GM12878 (cell line): ENCODE measurements at places on chromosomes 4 and X. TPM values are rescaled to one million over a fixed set of nuclear protein-coding genes. Genes with fewer than 3 reads are reported as not detected.
A peak's percentile ranks its signal among the peaks of the same experiment; 100 is the strongest.

The POF1B gene
- total RNA-seq: 0.64 and 1.1 TPM in 2 replicates

The SHROOM4 gene
- total RNA-seq: 0.03 TPM in 2 replicates

The PPP4R3C gene
- total RNA-seq: not detected in 2 replicates

The CLCN4 gene
- total RNA-seq: 6.9 and 8.0 TPM in 2 replicates

The VEGFC gene
- not detected in 2 replicates for total RNA-seq

The PF4V1 gene
- not detected in 2 replicates for total RNA-seq

The ERCC6L gene
- total RNA-seq: 8.0 and 8.8 TPM in 2 replicates

The SLC9B1 gene
- 1.0 and 2.2 TPM in 2 replicates for total RNA-seq

The NDP gene
- total RNA-seq: not detected in 2 replicates

The CHRDL1 gene
- 0.44 and 0.48 TPM in 2 replicates for total RNA-seq

The NLGN3 gene
- total RNA-seq: 0.33 and 0.56 TPM in 2 replicates

DNA sequence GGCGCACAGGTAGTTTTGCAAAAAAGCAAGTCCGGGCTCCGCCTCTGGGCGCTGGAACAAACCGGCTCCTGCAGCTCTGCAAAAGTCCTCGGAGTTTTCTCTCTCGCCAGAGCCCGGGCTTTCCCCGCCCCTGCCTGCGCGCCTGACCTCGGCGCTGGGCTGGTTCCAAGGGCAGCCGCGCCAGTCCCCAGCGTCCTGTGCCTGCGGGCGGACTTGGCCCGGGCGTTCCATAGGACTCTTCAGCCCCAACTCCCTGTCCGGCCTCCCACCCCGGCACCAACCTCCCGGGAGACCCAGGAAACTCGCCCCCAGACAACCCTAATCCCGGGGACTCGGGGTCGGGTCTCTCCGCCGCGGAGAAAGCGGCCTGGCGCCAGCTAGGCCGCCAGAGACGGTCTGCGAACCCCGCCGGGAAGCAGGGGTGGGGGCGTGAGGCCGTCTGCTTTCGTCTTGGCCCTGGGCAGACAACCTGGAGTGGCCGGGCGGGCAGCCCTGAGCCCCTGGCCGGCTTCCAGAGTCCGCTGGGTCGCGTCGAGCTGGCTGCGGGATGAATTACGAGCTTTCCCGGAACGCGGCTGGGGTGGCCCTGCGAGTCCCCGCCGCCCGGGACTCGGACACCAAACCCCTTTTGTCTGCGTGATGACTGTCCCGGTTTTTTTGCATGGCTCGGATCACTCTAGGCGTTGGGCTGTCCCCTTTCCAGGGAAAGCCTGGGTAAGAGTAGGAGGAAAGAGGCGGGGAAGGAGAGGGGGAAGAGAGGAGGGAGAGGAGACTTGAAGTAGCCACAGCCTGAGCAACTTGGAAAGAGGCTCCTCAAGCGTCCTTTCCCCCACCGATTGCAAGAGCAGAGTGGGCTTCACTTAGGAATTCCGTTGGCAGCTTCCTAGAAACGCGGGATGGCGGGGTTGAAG, 916 bp downstream of the MXRA5 start:
- H3K4me1 ChIP-seq: no peaks in the 10 kb centered on the region
- no peak overlapping the region for H3K27ac ChIP-seq
- no peak for DNase-seq
- no peaks in the 10 kb centered on the region for H3K27me3 ChIP-seq
- H3K4me3 ChIP-seq: no peak overlapping the region
- no peaks in the 10 kb centered on the region for H3K36me3 ChIP-seq

DNA sequence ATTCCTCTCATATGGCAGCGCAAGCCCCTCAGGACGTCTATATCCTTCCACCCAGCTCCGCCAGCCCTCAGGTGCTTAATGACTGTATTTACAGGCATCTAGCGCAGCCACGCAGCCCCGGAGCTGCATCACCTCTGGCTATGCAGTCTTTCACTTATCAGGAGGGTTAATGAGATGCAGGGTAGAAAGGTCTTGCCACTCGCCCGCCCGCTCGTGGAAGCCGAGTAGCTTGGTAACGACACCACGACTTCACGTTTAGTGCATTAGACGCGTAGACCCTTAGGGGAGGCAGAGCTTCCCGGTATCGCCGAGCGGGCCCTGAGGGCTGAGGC, 1.5 kb upstream of the SLC16A2 start:
- no peak overlapping the region for H3K4me3 ChIP-seq
- H3K27ac ChIP-seq: no peak overlapping the region
- no peaks in the 10 kb centered on the region for H3K4me1 ChIP-seq
- no peaks in the 10 kb centered on the region for H3K36me3 ChIP-seq

DNA sequence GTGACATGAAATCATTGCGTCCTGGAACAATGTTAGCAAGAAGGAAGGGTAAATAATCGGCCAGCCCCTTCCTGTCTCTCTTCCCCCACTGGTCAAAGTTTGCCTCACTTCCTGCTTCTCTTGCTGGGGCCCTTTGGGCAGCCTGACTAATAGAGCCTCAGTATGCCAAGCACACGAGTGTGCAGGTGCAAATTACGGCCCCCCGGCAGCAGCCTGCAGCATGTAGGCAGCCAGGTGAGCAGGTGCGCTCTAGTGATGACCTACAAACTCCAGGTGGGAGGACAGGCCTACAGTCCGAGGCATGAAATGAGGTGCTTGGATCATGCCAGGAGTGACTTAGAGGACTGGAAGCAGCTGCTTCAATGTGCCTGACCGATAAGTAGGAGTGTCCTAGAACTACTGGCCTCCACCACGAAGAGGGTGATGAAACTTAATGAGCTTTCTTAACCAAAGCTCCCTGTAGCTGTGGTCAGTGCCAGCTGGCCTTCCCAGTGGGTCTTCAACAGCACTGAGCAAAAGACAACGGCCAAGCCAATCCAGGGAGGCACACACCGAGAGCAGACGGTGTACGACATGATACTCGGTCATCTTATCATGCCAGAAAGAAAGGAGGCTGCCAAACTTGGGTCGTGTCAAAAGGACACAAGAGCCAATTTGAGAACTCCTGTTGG, 26.1 kb upstream of the FAT1 start:
- DNase-seq: no peak
- no peak overlapping the region for H3K27ac ChIP-seq
- H3K36me3 ChIP-seq: no peaks in the 10 kb centered on the region
- H3K4me1 ChIP-seq: no peaks in the 10 kb centered on the region
- H3K4me3 ChIP-seq: no peak overlapping the region

- H3K36me3 ChIP-seq: no peaks in the 10 kb centered on the region
- H3K27ac ChIP-seq: no peak overlapping the region
- no peak overlapping the region for H3K4me3 ChIP-seq
- H3K4me1 ChIP-seq: no peaks in the 10 kb centered on the region
- DNase-seq: no peak
- peaks cover 6% of the 10 kb centered on the region; the same call in 1 of the 2 replicates for H3K27me3 ChIP-seq
Measured at GRCh38 chrX:13547671-13548070, 21.7 kb upstream of the EGFL6 start.

DNA sequence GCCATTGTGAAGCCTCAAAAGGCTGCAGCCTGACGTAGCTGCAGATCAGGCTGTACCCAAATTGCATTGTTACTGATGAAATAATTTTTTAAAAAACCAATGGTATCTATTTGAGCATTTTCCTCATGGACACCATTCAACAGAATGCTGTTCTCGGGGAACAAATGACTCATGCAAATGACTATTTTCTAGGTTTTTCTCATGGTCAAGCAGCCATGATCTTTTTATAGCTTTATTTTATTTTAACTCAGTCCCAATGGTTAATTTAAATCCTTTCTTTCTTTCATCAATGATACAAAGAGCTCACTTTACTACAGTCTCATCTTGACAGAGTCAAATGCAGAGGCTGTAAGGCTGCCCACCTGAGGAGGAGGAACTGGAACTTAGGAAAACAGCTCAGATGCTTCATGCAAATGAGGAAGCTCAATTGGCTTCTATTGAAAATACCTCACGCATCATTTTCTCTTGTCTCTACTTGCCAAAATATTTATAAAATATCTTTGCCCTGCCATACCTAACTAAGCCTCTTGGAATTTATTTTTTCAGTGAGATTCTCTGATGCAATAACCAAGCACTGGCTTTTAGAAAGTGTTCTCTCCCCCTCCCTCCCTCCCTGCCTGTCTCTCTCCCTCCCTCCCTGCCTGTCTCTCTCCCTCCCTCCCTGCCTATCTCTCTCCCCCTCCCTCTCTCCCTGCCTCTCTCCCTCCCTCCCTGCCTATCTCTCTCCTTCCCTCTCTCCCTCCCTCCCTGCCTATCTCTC, 81.0 kb downstream of the SORBS2 start:
- no peaks in the 10 kb centered on the region for H3K36me3 ChIP-seq
- H3K4me1 ChIP-seq: peaks cover 34% of the 10 kb centered on the region
- H3K4me3 ChIP-seq: no peak overlapping the region
- H3K27me3 ChIP-seq: no peaks in the 10 kb centered on the region

- H3K27ac ChIP-seq: no peak overlapping the region
- no peaks in the 10 kb centered on the region for H3K27me3 ChIP-seq
- DNase-seq: no peak
- H3K4me3 ChIP-seq: no peak overlapping the region
- no peaks in the 10 kb centered on the region for H3K4me1 ChIP-seq
Measured at GRCh38 chr4:142929526-142929925, 83.4 kb upstream of the INPP4B start.

DNA sequence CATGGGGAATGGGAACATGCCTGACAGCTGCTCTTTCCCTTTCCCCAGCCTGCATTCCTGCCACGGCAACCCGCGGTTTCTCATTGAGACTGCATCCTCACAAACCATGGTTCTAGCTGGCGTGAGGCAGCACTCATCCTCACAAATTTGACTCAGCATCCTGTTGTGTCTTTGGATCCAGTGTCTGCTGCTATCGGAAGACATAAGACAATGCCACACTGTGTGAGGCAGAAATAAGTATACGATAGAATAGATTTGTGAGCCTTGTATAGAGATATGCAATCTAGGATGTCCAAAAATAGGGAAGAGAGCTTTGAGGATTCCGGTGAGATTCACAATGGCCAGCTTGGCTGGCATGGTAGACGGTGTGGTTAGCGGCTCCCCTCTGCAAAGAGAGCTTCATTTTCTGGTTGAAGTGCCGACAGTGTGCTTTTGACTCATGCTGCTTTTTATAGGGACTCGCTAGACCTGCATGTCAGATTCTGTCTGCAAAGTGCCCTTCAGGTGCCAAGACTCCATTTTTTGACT, 161.3 kb upstream of the PSAPL1 start:
- H3K36me3 ChIP-seq: no peaks in the 10 kb centered on the region
- no peak for DNase-seq
- no peak overlapping the region for H3K4me3 ChIP-seq
- no peaks in the 10 kb centered on the region for H3K4me1 ChIP-seq
- no peaks in the 10 kb centered on the region for H3K27me3 ChIP-seq

DNA sequence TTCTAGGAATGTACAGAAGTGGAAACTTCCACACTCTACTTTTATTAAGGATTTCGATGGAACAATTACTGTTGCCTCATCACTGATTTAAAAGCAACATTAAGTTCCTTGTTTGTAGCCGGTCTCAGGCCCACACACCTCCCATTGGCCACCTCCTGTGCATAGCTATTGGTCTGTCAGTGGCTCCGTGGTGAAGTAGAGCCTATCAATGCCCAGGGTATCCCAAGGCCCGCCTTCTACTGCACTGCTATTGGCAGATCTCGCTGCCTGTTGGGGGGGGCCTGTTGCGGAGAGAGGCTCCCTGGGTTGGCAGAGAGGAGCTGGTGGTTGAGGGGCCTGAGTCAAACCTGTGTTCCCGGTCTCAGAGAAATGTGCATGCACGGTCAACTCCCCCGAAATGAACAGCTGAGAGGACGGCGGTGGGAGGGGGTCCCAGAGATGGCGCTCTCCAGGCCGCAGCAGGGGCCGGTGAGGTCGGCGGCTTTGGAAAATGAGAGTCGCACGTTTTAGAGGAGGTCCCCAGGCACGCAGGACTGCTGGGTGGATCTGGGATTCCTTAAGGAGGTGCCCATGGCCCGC, 4.9 kb upstream of the ARAF start:
- no peaks in the 10 kb centered on the region for H3K36me3 ChIP-seq
- no peaks in the 10 kb centered on the region for H3K4me1 ChIP-seq
- peak; percentile 68 for DNase-seq
- no peaks in the 10 kb centered on the region for H3K27me3 ChIP-seq
- H3K4me3 ChIP-seq: peak overlapping the region; percentile 51; the same call in 1 of the 2 replicates

- DNase-seq: no peak
- peaks cover 13% of the 10 kb centered on the region for H3K4me1 ChIP-seq
- H3K27ac ChIP-seq: peak overlapping the region; percentile 90
- no peaks in the 10 kb centered on the region for H3K36me3 ChIP-seq
Measured at GRCh38 chrX:150693725-150694574, 754 bp downstream of the MTMR1 start.

- H3K4me3 ChIP-seq: no peak overlapping the region
- no peaks in the 10 kb centered on the region for H3K4me1 ChIP-seq
- H3K27me3 ChIP-seq: no peaks in the 10 kb centered on the region
- H3K27ac ChIP-seq: no peak overlapping the region
- no peak for DNase-seq
Measured at GRCh38 chr4:94870146-94870545, 112.4 kb downstream of the BMPR1B start.

DNA sequence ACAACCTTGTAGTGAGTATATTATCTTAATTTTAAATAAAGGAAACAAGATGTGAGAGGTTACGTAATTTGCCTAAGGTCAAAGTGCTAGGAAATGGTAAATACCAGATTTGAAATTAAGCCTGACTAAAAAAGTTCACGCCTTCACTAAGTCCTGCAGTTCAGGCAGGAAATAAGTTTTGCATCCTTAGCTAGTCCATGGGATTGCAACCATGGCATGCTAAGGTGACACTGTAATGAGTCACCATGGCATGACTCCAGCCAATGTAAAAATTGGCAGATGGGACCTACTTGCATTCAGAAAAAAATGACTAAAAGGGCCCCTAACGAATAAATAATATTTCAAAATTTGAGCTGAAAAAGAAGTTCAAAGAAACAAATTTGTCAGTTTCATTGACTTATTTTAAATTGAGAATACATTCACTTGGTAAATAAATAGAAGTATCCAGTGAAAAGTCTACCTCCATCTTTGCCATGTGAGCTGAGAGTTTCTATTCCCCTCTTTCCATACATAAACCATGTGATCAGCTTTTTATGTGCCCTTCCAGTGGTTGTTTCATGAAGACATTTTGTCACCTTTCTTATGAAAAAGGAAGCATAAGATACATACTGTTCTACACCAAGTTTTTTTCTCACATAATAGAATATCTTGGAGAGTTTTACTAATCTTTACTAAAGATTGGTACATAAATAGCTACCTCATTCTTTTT, 72.4 kb downstream of the ANKRD50 start:
- H3K4me3 ChIP-seq: no peak overlapping the region
- no peaks in the 10 kb centered on the region for H3K36me3 ChIP-seq
- no peaks in the 10 kb centered on the region for H3K27me3 ChIP-seq
- H3K4me1 ChIP-seq: no peaks in the 10 kb centered on the region
